ENCODE measurements at places on chromosomes 1 and 21. TPM values are rescaled to one million over a fixed set of nuclear protein-coding genes. Genes with fewer than 3 reads are reported as not detected.

DNA sequence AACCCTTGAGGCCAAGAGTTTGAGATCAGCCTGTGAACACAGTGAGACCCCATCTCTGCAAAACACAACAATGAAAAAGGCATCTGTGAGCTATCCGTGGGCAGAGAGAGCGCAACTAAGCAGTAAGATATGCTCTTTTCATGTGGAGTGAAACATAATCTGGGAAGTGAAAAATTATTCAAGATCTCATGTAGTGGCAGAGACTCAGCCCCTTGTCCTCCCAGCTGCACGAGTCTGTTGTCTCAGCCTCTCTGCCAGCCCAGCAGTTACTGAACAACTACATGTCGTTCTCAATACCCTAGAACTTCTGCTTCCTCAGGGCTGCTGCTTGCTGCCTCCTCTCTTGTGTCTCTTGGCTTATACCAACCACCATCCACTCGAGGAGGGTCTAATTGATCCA lies 61.3 kb upstream of the WDR26 start:
- no peak overlapping the region for H3K4me3 ChIP-seq
- no peaks in the 10 kb centered on the region for H3K27me3 ChIP-seq
- DNase-seq, result no peak
- H3K27ac ChIP-seq, result no peak overlapping the region

- H3K4me3 ChIP-seq, result no peak overlapping the region
- no peak for DNase-seq
- peaks cover 12% of the 10 kb centered on the region for H3K4me1 ChIP-seq
- H3K36me3 ChIP-seq, result no peaks in the 10 kb centered on the region
- H3K27ac ChIP-seq, result no peak overlapping the region
These were observed 52.6 kb upstream of the LYST start for GRCh38 chr1:235919127-235919832.

DNA sequence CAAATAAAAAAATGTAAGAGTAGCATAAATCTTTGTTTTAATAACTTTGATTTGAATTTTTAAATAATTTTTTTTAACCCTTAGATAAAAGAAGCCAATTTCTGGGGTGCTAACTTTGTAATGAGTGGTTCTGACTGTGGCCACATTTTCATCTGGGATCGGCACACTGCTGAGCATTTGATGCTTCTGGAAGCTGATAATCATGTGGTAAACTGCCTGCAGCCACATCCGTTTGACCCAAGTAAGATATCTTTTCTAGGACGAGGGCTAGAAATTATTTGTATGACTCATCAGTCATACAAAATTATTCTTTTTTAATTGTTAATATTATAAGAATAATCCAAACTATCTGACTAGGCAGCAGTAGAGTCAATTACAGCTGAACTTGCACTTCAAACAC lies 71.2 kb downstream of the GPR161 start:
- no peak overlapping the region for H3K27ac ChIP-seq
- H3K36me3 ChIP-seq, result peaks cover 22% of the 10 kb centered on the region
- DNase-seq, result no peak
- no peaks in the 10 kb centered on the region for H3K4me1 ChIP-seq

- DNase-seq, result no peak
- H3K27ac ChIP-seq, result peak overlapping the region; percentile 42
- peaks cover 16% of the 10 kb centered on the region for H3K4me1 ChIP-seq
- H3K27me3 ChIP-seq, result no peaks in the 10 kb centered on the region
These were observed 35.3 kb upstream of the NFIA start for GRCh38 chr1:61047061-61047460.

DNA sequence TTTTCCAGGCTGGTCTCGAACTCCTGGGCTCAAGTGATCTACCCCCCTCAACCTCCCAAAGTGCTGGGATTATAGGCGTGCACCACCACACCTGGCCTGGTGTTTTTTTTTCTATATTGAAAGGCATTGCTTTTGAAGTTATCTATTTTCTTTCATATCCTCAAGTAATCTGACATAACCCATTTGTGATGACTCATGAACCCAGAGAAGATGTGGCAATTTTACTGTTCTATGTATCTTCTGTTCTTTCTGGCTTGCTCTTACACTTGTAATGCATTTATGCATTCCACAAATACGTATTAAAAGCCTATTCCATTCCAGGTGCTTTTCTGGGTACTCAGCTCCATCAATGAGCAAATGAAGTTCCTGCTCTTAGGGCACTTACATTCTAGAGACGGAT lies 29.9 kb upstream of the ERRFI1 start:
- no peaks in the 10 kb centered on the region for H3K36me3 ChIP-seq
- H3K4me3 ChIP-seq, result no peak overlapping the region
- no peak overlapping the region for H3K27ac ChIP-seq
- peaks cover 15% of the 10 kb centered on the region for H3K4me1 ChIP-seq
- H3K27me3 ChIP-seq, result no peaks in the 10 kb centered on the region
- no peak for DNase-seq

GRCh38 chr1:44008259-44008658 lies 16.9 kb downstream of the CCDC24 start:
- no peak for DNase-seq
- H3K27me3 ChIP-seq, result no peaks in the 10 kb centered on the region
- H3K27ac ChIP-seq, result no peak overlapping the region
- peaks cover 21% of the 10 kb centered on the region for H3K4me1 ChIP-seq
- H3K4me3 ChIP-seq, result no peak overlapping the region

GRCh38 chr1:199029401-199029800 lies 390.6 kb downstream of the PTPRC start:
- H3K27me3 ChIP-seq, result no peaks in the 10 kb centered on the region
- H3K4me3 ChIP-seq, result no peak overlapping the region
- H3K27ac ChIP-seq, result no peak overlapping the region
- H3K36me3 ChIP-seq, result no peaks in the 10 kb centered on the region
- H3K4me1 ChIP-seq, result no peaks in the 10 kb centered on the region

DNA sequence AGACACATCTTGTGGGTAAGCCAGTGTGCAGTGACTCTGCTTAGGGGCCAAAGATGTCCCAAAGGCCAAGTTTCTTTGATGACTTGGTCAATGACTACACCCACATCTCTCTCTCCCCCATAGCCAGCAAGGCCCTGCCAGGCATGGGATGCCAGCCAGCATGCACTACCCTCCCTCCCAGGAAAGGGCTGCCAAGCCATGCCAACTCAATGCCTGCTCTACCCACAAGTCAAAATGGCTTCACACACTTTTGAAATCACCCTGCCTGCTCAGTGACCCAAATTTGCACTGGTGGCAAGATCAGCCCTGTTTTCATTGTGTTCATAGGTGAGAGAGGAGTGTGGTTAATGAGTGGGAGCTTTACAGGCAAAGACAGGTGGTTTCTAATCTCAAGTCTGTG lies 112.5 kb downstream of the MATN1 start:
- no peak overlapping the region for H3K27ac ChIP-seq
- H3K27me3 ChIP-seq, result no peaks in the 10 kb centered on the region
- no peaks in the 10 kb centered on the region for H3K4me1 ChIP-seq
- no peaks in the 10 kb centered on the region for H3K36me3 ChIP-seq

DNA sequence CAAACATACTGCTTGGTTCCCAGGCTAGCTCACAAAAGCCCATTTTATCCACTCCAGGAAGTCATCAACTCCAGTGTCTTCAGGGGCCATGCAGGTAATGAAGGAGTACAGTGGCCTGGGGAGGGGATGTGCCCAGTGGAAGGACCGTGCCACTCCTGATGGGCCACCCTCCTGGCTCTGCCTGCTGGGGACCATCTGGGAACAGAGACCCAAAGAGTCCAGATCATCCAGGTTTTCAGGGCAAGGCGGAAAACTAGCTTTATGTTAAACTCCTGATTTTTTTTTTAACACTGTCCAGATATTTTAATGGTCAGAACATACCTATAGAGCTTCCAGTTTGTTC lies 75.6 kb downstream of the CD46 start:
- H3K36me3 ChIP-seq, result no peaks in the 10 kb centered on the region
- H3K27ac ChIP-seq, result peak overlapping the region; percentile 99
- H3K27me3 ChIP-seq, result no peaks in the 10 kb centered on the region
- no peak overlapping the region for H3K4me3 ChIP-seq
- no peak for DNase-seq
- H3K4me1 ChIP-seq, result peaks cover 70% of the 10 kb centered on the region

GRCh38 chr1:22861764-22862440 lies 110.8 kb downstream of the LACTBL1 start:
- H3K27me3 ChIP-seq, result no peaks in the 10 kb centered on the region
- H3K4me3 ChIP-seq, result no peak overlapping the region
- DNase-seq, result no peak
- no peaks in the 10 kb centered on the region for H3K4me1 ChIP-seq
- H3K27ac ChIP-seq, result no peak overlapping the region
- no peaks in the 10 kb centered on the region for H3K36me3 ChIP-seq

GRCh38 chr1:6209661-6210580 lies 4.0 kb downstream of the RNF207 start:
- no peak overlapping the region for H3K27ac ChIP-seq
- H3K27me3 ChIP-seq, result no peaks in the 10 kb centered on the region
- no peak for DNase-seq
- H3K4me1 ChIP-seq, result peaks cover 13% of the 10 kb centered on the region

DNA sequence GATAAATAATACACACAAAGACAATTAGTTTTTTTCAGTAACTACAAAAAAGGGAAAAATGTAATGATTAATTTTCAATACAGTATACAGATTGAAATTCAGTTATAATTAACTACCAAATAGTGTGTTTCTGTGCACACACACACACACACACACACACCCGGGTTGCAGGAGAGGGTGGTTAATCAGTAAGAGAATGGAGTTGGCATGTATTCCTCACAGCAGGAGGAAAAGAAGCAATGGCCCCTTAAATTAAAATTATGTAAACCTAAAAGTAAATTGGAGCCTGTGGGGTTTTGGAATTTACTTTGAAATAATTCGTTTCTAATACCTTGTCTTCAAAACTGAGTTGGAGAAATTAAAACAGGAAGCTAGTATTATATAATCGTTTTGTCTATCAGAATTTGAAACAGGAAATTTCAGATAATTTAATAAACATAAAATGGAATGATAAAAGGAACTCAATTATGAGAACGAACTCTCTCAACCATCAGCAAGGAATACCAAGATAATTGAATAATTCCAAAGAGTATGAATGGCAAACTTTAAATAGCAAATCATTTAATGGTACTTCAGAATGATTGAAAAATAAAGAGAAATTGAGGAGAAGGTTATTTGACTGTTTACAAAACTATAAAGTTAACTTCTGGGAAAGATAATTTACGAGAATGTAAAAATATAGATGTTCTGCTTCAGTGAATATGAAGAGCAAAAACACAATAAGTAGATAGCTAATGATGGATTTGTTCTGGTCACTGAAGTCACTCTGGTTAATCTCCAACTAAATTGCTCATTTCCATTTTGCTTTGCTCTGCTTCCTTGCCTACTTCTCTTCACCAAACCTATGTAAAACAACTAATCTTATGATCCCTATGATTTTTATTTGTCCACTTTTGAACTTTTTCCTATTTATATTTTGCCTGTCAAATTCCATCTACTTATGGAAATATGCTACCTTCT lies 547.9 kb upstream of the ZP4 start:
- H3K4me1 ChIP-seq, result no peaks in the 10 kb centered on the region
- H3K27me3 ChIP-seq, result no peaks in the 10 kb centered on the region
- no peak overlapping the region for H3K27ac ChIP-seq

DNA sequence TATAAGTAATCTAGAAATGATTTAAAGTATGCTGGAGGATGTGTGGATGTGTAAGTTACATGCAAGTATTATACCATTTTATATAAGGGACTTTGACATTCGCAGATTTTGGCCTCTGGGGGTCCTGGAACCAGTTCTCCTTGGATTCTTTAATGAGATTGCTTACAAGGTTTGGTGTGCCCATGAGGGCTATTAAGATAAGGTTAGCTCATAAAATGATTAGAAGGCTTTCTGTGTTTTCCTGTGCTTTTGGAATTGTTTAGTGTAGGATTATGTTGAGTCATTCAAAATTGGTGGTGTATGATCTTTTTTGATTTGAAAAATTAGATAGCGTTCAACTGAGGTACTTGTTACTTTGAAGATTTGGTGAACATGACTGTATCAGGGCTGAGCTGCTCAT lies 5.6 kb downstream of the USP25 start:
- H3K4me1 ChIP-seq, result peaks cover 27% of the 10 kb centered on the region
- no peaks in the 10 kb centered on the region for H3K27me3 ChIP-seq
- H3K27ac ChIP-seq, result no peak overlapping the region
- no peak for DNase-seq

- H3K4me3 ChIP-seq, result no peak overlapping the region
- no peaks in the 10 kb centered on the region for H3K4me1 ChIP-seq
- H3K36me3 ChIP-seq, result no peaks in the 10 kb centered on the region
- H3K27ac ChIP-seq, result no peak overlapping the region
- H3K27me3 ChIP-seq, result no peaks in the 10 kb centered on the region
These were observed 29.9 kb upstream of the PUM1 start for GRCh38 chr1:31095298-31095981.

- peaks cover 9% of the 10 kb centered on the region for H3K4me1 ChIP-seq
- DNase-seq, result peak; percentile 46
- peaks cover 13% of the 10 kb centered on the region for H3K36me3 ChIP-seq
- no peak overlapping the region for H3K4me3 ChIP-seq
- H3K27ac ChIP-seq, result no peak overlapping the region
- H3K27me3 ChIP-seq, result no peaks in the 10 kb centered on the region
These were observed 2.7 kb upstream of the PSMD4 start for GRCh38 chr1:151251656-151252470.

DNA sequence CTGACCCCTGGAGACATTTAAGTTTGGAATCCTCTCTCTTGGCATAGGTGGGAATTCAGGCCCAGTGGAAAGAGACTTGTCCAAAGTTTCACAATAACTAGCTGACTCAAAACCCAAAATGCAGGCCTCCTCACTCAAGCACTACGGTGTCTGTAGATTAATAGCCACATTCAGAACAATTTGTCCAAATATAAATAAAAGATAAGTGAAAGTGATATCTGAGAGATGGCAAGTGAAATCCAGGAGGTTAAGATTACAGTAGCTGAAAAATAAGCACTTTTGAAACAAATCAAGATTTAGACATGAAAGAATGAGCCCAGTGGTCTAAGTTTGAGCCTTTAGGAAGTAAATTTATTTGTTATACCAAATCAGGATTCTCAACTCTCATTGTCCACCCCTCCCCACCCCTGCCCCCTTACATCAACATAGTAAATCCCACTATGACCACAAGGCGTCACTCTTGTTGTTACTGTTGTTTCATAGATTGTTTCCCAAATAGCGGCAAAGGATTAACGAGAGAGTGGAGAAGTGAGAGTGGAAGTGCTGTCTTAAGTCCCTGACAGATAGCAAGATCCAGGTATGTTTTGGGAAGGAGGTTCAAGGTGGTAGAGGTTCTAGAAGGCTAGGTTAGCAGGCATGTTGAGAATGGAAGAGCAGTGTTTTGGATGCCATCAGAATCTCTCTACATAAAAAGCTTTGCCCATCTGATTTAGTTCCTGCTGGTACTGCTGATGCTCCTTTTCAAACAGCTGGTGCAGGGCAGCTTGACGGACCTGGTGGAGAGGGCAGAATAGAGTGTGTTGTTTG lies 7.1 kb upstream of the TPM3 start:
- no peaks in the 10 kb centered on the region for H3K27me3 ChIP-seq
- H3K27ac ChIP-seq, result no peak overlapping the region
- H3K4me3 ChIP-seq, result peak overlapping the region; percentile 37
- DNase-seq, result peak; percentile 24
- H3K36me3 ChIP-seq, result no peaks in the 10 kb centered on the region

AKR7A3 gene
- total RNA-seq, result 2.5 TPM

OR10J1 gene
- not detected for total RNA-seq

FTCD gene
- not detected for total RNA-seq

TFB2M gene
- 6.5 TPM for total RNA-seq

BATF3 gene
- 26.6 TPM for total RNA-seq

RGS8 gene
- total RNA-seq, result not detected

ZNF644 gene
- total RNA-seq, result 39.0 TPM

PDE9A gene
- total RNA-seq, result 4.7 TPM

TNFRSF25 gene
- total RNA-seq, result 48.2 TPM

SELENBP1 gene
- total RNA-seq, result 41.8 TPM

COX20 gene
- 38.0 TPM for total RNA-seq

NBPF10 gene
- 5.0 TPM for total RNA-seq

LRP8 gene
- total RNA-seq, result 14.1 TPM

UBE4B gene
- total RNA-seq, result 89.2 TPM

TMCO4 gene
- total RNA-seq, result 33.4 TPM

SYCP1 gene
- total RNA-seq, result not detected
